Right hindlimb (tissue), 1 donor: ENCODE measurements at places on chromosomes 4 and X.

DNA sequence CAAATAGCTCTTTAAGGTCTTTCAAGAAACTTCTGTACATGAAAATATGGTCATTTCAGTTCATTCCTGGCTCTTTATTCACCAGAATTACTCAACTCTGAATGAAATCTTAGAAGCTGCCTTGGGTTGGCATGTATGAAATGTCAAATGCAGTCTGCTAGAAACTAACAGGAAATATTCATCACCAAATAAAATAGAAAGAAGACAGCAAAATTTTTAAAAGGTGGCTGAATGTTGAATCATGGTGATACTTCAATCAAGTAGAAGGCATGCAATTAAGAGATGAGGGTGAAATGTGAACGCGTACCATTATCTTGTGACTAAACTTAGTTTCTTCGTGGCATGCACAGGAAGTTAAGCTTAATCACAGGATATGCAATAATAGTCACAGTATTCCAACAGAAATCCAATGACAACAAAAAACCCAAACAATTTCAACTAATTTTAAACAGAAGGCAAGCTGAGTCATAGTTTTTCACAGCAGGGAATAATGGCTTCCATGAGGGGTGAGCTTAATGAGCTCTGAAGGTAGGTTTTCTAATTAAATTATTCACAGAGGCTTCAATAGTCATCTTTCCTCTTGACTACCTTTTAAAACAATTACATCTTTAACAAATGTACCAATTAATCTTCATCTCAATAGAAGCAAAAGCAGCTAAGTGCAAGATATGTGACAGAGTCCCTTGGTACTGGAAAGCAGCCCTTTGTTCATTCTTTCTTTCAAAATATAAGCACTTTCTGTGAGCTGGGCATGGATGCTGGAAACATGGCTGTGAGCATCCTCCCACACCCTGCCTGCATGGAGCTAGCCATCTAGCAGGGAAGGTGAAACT is 44.5 kb downstream of the SCFD2 start:
- no peak for DNase-seq

DNA sequence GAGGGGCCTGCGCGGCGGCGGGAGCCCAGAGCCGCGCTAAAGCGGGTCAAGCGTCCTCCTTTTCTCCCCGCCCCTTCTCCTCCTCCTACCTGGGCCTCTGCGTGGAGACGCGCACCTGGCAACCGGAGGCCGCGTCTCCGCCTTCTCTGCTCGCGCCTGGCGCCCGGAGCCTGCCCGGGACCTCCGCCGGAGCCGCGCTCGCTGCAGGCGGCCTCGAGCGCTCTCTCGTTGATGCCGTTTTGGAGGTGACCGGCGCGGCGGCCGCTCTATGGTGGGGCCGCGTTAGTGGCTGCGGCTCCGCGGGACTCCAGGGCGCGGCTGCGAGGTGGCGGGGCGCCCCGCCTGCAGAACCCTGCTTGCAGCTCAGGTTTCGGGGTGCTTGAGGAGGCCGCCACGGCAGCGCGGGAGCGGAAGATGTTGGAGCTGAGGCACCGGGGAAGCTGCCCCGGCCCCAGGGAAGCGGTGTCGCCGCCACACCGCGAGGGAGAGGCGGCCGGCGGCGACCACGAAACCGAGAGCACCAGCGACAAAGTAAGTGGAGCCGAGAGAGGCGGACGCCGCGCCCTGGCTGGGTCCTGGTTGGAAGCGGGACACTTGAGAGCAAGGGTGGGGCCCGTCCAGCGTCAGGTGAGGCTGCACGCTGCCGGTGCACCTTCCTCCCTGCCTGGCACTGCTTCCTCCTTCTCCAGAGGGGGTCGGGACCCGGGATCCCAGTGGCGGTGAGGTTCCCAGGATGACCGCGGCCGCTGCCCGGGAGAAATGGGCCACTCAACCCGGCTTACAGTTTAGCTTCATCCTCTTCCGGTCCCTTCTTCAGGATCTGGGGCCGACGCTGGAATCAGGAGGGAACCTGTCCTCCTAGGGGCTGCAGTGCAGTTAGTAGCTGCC is at the start of gene CDS1:
CDS1 (plus strand) TSS at position 140 of the 888 bp plus-strand sequence; CDS start at position 415, 275 bp downstream.
- DNase-seq = peak; percentile 23

DNA sequence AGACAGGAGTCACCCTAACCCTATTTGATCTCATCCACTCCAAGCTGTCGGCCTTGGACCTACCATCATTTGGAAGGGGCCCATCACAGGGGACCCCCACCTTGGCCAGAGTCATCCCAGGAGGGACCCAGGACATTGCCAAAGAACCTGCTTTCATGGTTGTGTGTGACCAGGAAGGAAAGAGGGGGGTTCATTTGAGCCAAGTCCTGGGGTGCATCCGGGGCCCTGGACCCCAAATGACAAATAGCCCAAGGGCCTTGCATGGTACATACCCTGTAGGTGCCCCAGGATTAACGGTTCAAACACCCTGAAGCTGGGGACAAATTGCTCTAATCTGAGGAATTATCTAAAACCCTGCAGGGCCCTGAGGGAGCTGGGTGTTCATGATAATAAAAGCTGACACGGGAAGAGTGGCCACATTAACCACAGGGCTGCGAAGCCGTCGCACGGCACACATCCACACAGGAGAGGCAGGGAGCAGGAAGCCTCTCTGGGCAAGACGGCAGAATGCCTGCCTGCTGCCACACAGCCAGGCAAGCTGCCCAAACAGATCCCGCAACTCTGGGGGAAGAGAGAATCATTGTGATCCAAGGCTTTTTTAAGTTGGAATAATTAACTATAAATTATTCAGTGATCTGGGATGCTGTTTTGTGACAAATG is 28.2 kb upstream of the PPP2R2C start:
- no peak for DNase-seq

GRCh38 chr4:61992351-61992750 is 792.2 kb downstream of the ADGRL3 start:
- DNase-seq = peak; percentile 24

DNA sequence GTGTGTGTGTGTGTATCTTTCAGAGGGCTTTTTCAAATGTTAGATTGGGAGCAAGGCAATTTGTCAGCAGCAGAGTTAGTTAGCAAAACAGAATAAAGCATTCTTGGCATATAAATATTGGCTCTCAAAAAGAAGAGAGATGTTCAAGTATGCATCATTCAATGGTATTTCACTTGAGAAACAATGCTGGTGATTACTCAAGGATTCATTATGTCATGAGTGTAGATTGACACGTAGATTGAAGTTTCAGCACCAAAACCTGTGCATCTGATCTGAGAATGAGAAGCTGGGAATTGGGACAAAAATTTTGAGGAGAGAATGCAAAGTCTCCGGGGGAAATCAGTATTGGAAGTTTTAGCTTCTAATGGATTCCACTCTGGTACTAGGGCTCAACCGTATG is 241.4 kb downstream of the FRMPD4 start:
- no peak for DNase-seq

- DNase-seq = no peak
Observed at GRCh38 chr4:67996127-67996526, 32.8 kb upstream of the TMPRSS11A start.

DNA sequence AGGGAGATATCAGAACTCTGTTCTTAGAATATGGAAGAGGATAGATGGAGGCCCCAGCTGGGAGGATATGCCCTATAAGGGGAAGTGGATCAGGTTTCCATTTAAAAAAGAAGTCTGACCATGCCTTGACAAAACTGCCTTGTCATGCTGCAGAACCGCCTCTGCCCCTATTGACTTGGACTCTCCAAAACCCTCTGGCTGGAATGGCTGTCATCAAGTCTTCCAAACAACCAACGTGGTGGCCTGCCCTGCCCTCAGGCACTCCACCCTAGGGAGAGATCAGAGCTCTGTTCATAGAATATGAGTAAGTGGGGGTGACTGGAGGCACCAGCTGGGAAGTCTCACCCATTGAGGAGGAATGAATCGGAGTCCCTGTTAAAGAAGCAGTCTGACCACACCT is 114.9 kb downstream of the VSIG4 start:
- DNase-seq = no peak

- DNase-seq = no peak
Observed at GRCh38 chr4:163693211-163693610, 198.7 kb downstream of the TMA16 start.

GRCh38 chr4:11376571-11376970 is 52.1 kb downstream of the HS3ST1 start:
- DNase-seq = no peak

- no peak for DNase-seq
Observed at GRCh38 chr4:177948853-177949252, 506.6 kb upstream of the AGA start.

- DNase-seq = no peak
Observed at GRCh38 chr4:169054879-169055278, 44.8 kb upstream of the CBR4 start.

DNA sequence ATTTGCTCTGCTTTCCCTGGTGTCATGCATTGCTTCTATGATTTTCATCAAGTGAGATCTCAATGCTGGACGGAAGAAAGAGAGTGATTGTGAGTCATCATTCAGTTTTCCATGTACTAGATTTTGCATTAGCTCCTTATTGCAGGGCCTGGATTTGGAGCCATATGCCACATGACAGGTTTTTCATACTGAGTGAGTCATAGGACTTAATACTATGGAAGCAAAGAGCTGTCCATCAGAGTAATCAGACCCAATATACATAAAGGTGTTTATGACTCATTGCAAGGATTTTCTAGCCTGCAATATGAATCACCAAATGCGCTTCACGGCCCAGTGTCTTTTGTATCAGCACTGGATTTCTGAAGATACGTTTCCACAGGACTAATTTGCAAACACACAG is 11.2 kb upstream of the TFDP3 start:
- no peak for DNase-seq

GRCh38 chr4:69360271-69360670 is 80.0 kb downstream of the UGT2B28 start:
- no peak for DNase-seq

DNA sequence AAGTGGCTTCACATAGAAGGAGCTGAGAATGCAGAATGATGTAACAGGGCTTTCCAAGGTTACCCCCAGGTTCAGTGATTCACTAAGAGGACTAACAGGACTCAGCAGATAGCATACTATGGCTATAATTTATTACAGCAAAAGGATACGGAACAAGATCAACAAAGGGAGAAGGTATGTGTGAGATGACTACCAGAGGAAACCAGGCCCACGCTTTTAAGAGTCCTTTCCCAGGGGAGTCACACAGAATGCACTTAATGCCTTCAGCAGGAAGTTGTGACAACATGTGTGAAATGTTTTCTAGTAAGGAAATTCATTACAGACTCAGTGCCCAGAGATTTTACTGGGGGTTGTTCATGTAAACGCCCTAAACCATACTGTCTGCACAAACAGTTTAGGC is 373.6 kb upstream of the MAGEB2 start:
- DNase-seq = no peak

DNA sequence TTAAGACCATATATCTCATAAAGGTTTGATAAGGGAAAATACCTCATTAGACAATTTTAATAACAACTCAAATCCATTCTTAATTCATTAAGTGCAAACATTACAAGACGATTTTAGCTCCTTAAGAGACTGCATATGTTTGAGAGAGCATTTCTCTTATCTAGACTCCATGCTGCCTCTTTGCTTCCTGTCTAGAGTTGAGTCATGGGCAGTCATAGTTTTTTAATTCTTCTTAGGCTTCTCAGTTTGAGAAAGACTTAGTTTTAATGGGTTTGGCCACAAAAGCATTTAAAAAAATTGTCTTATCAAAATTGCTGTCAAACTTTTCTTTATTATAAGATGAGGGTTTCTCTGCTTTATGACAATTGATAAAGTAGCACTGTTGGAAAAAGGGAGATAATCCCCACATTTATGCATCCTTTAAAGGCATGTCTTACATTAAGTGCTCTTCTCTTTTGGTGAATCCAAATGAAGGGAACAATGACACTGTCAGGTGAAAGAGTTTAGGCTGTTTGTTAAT is 713.4 kb downstream of the PCDH18 start:
- no peak for DNase-seq

GRCh38 chrX:100687546-100687945 is 43.5 kb downstream of the SRPX2 start:
- DNase-seq = no peak

- DNase-seq = no peak
Observed at GRCh38 chrX:116357329-116357728, 79.1 kb upstream of the SLC6A14 start.

- DNase-seq = no peak
Observed at GRCh38 chr4:25670991-25671390, 15.3 kb downstream of the SLC34A2 start.

- no peak for DNase-seq
Observed at GRCh38 chr4:111268769-111269414, 646.0 kb upstream of the PITX2 start.

- no peak for DNase-seq
Observed at GRCh38 chr4:178356725-178357124, 914.5 kb upstream of the AGA start.

DNA sequence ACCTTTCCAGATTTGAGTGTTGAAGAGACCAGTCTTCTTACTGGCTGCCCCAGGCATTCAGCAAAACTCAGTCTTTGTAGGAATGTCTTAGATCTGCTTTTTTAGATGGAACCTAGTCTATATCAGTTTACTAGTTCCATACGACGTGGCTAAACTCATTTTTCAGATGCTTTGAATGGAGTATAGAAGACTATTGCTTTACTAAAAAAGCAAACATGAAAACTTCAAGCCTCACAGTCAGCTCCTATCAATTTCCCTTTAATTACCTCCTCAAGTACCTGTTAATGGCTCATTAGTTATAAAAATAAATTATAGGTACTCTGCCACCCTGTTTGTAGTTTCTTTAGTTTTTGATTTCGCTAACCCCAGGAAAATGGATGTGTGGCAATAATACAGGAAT is 63.0 kb upstream of the STOX2 start:
- DNase-seq = no peak

- no peak for DNase-seq
Observed at GRCh38 chr4:106704253-106704870, 331.8 kb downstream of the DKK2 start.

- DNase-seq = no peak
Observed at GRCh38 chr4:147088146-147088545, 142.5 kb upstream of the TTC29 start.

- DNase-seq = no peak
Observed at GRCh38 chr4:55880652-55881280, 27.3 kb downstream of the EXOC1 start.

- no peak for DNase-seq
Observed at GRCh38 chr4:90922174-90922573, 795.0 kb downstream of the CCSER1 start.

DNA sequence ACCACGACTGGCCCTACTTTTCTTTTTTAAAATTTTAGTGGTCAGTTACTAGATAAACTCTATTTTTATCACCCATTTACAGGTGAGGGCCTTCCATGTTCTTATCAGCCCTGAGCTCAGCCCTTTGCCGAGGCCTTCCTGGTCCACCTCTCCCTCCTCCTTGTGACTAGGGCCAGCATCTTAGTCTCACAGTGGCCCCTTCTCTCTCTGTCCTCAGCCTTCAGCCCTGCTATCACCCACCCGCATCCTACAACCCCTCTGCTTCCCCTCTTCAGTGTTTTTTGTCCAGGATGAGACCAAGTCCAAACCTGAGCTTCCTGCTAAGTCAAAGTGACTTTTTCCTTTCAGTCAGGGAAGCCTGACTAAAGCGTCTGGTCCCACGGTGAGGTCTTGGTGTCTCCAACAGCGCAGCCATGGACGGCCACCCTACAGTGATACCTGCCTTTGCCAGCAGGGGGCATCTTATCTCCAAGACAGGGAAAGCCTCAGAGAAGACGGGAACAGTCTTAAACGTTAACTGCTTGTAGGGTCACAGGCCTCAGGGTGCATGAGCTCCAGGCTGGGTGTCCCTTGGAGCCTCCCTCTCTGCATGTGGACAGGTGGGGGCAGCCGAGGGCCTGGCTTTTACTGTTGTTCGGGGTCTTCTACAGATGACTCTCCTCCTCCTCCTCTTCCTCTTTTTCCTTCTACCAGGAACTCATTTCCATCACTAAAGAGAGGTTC is 11.7 kb upstream of the GAGE10 start:
- DNase-seq = peak; percentile 49
